NCI-H1092 (cell line): ENCODE measurements at places on chromosomes 5 and 9.

GRCh38 chr5:87138091-87138805, 129.4 kb upstream of the RASA1 start:
- no peak for DNase-seq

GRCh38 chr5:170114271-170114670, 8.6 kb downstream of the FOXI1 start:
- DNase-seq, result no peak

DNA sequence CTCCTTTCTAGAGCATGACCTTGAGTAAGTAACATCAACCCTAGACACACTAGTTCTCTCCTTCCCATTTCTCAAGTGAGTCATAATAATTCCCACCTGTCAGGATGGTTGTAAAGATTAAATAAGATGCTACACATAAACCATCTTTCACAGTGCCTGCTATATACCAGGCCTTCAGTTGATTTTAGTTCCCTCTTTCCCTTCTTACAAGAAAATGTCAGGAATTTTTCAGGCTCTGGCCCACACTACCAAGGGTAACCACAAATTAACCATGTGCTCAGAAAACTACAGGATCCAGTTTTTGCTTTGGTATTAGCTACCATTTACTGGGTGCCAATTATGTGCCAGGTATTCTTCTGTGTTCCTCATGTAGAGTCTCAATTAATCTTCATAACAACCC, 42.7 kb upstream of the RARS1 start:
- DNase-seq, result no peak

DNA sequence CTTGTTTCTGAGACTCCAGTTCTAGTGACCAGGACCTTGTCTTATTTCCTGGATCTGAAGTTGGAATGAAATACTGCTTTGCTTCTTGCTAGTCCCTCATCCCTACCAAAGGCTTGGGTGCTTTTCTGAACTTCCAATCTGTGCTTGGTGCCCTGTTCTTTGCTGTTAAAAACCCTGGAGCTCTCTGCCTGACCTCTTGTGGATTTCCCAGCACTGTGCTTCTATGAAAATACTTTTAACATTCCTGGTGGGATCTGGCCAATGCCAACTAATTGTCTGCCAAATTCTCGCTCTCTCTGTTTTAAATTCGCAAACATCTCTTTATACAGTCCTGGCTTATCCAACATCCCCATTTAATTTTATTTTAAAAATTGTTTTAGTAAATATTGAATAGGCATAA, 26.7 kb upstream of the CSNK1G3 start:
- no peak for DNase-seq

DNA sequence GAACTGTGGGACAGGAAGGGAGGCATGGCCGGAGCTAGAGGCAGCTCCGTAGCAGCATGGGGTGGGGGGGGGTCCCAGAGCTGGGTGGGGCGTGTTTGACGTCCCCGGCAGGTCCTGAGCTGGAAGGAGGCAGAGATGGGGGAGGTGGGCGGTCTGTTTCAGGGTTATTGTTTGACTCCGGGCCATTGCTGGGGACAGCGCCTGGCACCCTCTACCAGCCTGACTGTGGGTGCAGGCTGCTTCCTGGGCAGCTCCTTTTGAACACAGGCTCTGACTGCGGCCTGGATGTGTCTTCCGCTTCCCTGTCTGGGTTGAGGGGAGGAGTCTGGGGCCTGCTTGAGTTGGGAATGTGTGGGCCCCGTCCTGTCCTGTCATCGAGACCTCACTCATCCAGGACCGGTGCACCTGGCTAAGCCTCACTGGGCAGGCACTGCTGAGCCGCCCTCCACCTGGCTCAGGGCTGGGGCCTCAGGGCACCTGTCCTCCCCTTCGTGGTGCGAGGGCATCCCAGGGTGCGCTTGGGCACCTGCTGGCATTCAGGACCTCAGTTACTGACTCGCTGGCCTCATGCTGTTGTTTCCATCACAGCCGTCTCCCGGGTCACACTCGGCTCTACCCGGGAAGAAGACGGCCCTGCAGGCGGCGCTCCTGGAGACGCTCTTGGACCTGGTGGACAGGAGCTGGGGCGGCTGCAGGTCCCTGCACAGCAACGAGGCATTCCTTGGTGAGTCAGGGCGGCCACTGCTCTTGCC, 26.5 kb downstream of the CEP72 start:
- no peak for DNase-seq

DNA sequence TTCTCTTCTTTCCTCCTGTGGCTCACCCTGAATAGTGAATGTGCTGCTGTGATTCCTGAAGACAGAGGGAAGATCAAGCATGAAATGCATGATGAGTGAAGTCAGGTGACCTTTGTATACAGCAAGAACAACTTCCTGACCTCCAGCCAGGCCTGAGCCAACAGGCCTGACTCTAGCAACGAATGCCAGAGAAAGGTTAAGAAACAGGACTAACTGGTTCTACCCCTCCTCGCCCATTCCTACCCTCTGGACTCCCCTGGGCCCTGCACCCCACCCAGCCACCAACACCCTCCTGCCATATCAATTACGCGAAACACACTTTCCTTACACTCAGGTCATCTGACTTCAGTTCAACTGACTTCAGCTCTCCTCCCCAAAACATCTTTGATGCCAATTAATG, 4.9 kb downstream of the SUSD1 start:
- DNase-seq, result no peak
